ENCODE measurements at places on chromosomes 16 and 17.

DNA sequence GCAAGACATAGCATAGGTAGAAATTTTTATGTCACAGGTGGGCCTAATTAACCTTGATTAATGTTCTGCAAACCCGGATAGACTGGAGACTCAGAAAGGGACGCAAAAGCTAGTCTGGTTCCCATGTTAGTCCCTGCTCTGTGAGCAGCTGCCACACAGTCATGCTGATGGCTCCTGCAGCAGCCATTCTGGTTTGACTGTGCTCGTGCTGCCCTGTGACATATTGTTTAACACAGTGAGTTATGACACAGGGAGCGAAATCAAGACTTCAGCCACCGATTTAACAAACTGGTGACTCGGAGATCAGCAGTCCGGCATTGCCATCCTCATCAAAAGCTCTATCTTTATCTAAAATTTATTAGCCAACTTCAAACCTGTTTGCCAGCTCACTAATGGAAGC is 169.8 kb downstream of the WWOX start:
- DNase-seq, result no peak

DNA sequence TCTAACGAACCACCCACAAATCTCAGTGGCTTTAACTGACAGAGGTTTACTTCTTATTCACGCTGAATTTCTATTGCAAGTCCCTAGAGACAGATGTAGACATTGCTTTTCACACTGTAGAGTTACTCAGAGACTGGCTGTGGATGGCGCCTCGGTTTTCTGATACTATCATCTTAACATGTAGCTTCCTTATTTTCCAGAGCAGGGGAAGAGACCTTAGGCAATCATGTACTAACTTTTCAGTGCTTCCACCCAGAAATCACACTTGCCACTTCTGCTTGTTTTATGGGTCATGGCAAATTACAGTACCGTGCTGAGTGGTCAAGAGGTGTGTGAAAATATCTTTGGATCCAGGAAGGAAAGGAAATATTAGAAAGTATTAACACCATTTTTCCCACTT is 65.4 kb downstream of the MAF start:
- no peak for DNase-seq

DNA sequence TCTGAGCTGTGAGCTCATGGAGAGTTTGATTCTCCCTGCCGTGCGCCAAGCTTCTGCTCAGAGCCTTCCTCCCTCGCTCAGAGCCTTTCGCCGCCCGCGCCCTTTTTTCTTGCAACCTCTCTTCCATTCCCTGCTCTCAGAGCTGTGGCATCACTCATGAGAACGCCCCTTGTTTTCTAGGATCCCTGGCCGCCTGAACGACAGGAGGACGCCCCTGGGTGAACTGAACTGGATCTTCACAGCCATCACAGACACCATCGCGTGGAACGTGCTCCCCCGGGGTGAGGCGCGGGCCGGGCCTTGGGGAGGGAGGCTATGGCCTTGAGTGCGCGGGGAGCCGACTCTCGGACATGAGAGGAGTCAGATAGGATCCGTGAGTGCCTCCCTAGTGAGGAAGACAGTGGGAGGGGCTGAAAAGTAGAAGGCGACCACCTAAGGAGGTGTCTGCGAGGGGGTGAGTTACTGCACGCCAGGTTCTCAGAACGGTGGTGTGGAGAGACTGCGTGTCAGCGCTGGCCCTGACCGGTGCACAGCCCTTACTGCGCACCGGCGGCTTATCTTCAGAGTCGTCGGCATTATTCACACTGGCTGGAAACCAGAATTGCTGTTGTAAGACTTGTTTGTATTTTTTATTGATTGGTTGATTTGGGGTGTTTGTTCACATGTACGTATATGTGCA is 169.5 kb upstream of the CHMP6 start:
- DNase-seq, result no peak

DNA sequence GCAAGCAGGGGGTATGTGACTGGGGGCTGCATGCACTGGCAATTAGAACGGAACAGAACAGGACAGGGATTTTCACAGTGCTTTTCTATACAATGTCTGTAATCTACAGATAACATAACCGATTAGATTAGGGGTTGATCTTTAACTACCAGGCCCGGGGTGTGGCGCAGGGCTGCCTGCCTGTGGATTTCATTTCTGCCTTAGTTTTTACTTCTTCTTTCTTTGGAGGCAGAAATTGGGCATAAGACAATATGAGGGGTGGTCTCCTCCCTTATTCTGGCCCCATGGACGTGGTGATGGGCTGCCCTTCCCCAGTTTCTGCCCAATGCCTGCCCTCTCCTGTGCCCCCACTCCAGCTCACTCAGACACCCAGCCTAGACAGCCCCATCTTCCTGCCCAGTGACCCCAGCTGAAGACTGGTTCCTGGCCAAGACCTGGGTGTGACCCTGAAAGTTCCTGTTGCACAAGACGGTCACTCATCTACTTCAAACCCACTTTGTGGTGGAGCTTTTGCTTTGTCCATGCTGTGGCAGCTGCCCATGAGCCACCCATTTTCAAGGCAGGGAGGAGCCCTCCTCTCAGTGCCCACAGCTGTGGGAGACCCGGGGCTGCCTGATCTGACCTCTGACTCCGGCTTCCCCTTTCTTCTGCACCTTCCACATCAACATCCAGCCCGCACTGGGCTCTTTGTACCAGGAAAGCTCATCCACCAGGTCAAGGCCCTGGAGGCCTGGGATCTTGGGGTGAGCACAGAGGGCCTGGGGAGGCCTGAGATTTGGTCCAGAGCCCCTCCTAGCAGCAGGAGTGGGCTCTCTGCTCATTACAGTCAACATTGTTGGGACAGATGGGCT is 18.6 kb downstream of the ALOX12B start:
- no peak for DNase-seq

DNA sequence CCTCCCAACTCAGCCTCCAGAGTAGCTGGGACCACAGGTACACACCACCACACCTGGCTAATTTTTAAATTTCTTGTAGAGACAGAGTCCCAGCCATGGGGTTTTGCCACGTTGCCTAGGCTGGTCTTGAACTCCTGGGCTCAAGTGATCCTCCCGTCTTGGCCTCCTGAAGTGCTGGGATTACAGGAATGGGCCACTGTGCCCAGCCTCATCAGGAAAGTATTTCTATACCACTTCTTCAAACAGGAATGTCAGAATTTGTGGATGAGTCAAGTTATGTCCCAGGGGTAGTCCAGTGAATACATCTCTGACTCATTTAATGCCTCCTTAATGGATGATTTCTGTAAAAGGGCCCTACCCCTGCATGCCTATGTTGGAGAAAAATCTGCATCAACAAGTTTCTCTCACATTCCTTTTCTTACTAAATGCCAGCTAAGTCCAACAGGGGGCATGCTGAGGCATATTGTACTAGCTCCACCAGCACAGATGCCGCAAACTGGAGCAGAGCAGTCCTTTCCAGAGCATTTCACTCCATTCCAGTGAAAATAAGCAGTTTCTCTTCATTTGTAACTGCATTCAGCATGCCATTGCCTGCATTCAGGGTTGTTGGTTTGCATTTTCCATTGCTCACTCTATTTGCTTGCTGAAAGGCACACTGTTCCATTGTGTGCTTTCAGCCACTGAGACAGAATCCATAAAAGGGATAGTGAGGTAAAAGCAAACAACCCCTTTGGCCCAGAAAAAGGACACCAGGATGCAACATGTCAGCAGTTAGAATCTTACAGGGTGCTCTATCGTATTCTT is 5.3 kb upstream of the CAVIN1 start:
- no peak for DNase-seq

DNA sequence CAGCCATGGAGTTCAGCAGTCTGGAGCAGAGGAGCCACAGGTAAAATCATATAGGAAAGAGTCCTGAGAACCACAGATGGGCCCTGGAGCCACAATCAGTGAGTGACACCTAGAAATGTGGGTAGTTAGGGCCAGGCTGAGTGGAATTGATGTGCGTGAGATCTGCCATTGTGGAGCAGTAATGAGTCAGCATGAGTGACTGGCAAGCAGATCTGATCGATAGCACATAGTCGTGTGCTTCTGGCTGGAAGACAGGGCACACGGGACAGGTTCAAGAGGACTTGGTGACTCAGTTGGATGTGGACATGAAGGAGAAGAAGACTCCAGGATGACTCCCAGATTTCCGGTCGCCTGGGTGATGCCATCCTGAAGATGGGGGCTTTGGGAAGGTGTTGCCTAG is 12.3 kb downstream of the ADORA2B start:
- DNase-seq, result no peak

GRCh38 chr17:34408439-34408838 is 45.4 kb upstream of the CCL1 start:
- DNase-seq, result no peak
